ENCODE measurements at places on chromosomes 3 and 15.

DNA sequence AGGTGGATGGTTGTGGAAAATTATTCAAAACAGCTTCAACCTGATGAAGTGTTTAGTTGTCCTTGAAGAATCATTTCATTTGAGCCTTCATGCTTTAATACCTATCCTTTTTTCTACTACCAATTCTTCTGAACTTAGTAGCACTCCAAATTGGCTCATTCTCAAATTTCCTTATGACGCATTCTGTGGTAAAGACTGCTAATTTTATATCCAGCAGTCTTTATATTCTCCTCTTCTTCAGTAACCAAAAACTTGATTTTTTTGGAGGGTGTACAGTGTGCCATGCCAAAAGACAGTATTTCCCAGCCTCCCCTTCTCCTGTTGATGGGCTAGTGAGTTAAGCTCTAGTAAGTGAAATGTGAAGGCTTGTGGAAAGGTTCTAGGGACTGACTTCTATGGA, 25.2 kb downstream of the CGNL1 start:
- DNase-seq: no peak

DNA sequence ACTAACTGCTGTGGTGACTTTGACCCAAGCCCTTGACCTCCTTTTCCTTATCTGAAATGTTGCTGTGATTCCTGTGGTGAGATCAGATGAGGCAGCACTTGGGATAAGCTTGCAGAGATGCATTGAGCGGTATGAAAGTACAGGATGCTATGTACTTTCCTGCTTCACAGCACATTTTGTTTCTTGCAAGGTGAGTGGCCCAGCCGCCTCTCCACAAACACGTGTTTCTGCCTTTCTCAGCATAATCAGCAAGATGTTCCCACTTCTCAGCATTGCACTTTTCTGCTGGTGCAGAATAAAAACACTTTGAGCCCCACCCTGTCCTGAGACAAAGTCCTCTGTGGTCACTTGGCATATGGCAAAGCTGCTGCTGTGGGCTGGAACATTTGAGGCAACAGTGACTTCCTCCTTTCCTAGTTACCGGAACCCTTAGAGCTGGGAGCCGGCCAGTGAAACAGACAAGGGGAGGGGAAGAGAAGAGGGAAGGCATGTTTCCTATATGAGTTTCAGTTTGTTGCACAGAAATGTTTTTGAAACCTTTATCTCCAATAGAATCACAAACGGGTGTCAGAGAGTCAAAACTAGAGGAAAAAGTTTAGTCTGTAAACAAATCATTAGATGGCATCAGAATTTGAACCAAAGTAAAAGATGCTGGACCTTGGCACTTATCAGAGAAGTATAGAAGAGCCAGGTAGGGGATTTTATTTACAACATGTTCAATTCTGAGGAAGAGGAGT, 5.0 kb downstream of the NUDT16 start:
- no peak for DNase-seq

- no peak for DNase-seq
These were observed 172.4 kb downstream of the OXSM start for GRCh38 chr3:25962255-25962654.

DNA sequence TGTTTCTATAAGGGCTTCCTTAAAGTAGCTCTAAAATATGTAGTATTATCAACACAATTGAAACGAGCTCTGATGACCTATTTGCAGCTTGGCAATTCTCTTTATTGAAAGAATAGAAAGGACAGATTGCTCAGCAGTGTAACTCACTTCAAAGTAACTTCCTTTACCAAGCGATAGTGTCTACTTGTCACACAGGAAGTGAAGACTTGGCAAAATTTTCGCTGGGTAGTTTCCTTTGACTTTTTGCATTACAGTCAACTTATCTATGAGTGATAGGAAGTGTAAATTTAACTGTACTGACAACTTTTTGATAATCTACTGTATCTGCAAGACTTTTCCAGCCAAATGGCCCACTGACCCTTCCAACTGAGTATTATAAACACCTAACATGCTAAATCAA, 22.8 kb downstream of the SLC9A9 start:
- DNase-seq: no peak

DNA sequence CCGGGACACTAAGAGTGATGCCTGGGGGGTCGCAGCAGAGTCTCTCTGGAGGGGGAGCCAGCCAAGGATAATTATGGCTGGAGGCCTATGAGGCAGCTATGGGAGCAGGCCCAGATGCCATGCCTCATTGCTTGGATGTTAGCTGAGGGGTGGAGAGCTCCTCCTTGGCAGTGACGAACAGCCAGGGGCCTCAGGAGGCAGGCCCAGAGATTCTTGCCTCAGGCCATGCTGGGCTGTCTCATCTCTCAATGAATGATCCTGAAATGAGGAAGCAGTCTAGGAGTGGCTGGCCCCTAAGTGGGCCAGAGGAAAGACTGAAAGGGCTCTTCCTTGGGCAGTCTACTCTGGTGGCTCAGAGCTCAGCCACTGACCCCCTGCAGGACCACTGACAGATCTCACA, 21.3 kb downstream of the KIF9 start:
- DNase-seq: no peak

DNA sequence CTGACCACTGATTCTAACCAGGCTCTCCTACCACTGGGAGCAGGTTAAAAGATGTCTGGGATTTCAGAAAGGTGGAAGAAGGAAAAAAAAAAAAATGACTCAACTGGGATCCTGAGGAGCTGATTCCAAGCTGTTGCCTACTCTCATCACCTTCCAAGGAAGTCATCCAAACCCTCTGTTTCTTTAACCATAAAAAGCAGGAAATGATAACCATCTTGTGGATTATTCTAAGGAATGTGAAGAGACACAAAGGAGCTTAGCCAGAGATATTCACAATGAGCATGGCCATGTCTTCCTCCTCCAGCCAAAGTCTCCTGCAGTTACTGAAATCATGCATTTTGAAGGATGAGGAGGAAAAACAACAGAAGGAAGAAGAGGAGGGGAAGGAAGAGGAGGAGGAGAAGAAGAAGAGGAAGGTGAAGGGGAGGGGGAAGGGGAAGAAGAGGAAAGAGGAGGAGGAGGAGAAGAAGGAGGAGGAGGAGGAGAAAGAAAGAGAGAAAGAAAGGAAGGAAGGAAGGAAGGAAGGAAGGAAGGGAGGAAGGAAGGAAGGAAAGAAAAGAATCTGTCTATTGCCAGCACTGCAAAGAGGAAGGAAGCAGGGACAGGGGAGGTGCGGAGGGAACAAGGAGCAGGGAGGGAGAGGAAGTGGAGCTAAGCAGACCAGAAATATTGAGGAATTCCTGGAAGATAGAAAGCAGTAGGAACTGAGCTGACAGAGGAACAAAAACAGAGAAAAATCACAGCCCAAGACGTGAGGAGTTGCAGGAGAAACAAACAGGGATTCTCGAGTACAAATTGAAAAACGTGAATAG, 229.2 kb downstream of the UACA start:
- DNase-seq: no peak

DNA sequence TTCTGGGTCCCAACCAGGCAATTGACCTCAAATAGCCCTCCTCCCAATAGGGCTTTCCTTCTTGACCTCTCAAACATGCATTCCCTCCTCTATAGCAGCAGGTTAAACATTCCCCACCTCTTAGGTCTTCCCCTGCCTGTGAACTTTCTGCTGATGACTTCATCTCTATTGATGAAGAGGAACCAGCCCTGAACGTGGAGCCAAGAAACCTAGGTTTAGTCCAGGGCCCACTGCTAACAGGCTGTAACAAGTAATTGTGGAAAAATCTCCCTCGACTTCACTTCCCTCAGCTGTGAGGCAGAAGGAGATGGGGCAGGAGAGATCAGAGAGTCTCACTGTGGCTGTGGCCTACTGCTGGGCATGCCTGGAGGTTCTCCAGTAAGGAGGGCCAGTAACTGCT, 24.7 kb downstream of the ILDR1 start:
- DNase-seq: no peak

DNA sequence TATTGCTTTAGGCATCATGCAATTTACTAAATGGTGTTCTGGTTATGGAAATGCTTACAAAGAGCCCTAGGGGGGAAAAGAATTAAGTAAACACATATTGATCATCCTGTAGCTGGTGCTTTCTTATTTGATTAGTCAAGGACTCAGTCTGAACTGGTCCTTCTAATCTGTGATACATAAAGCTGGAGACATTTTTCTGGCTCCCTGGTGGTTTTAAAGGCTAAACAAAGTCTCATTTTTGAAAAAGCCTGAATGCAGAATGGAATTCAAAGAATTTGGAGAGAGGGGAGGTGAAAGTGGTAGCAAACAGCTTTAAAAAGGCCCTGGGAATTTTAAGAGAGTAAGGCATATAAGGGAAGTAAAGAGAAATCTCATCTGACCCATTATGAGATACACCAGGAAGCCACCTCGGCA, 149.7 kb downstream of the RBMS3 start:
- DNase-seq: no peak

GRCh38 chr3:125381743-125382142, 6.6 kb upstream of the ZNF148 start:
- no peak for DNase-seq

DNA sequence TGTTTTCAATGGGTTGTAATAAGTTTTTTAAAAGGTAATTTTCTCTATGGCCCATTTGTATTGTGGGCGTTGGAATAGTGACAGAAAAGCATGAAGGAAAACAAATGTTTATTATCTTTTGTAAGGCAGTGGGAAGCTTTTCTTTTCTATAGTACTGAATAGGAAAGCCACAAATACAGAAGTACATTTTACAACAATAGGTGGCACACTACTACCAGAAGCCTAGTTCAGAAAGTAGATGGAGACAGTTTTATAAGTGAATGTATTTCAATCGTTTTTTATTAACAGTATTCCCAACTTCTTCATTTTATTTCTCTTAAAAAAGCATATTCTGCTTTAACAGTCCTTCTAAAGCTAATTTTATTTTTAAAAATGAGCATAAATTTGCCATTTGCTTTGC, 296.7 kb downstream of the PTPRG start:
- no peak for DNase-seq

GRCh38 chr3:146136647-146137046, 24.3 kb downstream of the PLOD2 start:
- no peak for DNase-seq

DNA sequence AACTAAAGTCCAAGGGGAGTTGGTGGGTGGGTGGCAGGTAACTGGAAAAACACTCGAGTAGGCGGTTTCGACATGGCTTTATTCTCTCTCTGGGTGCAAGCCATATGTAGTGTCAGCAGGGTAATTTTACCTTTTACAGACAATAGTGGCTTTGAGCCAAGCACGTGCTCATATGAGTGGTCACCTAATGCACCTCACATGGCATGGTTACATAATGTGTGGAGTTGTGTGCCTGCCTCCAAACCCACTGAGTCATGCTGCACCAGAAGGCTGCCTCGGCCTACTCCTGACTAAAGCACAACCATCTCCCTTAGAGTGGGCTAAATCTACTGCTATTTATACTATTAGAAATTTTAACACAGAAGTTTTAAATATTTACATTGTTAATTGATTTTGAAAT, 16.5 kb downstream of the CCRL2 start:
- no peak for DNase-seq

DNA sequence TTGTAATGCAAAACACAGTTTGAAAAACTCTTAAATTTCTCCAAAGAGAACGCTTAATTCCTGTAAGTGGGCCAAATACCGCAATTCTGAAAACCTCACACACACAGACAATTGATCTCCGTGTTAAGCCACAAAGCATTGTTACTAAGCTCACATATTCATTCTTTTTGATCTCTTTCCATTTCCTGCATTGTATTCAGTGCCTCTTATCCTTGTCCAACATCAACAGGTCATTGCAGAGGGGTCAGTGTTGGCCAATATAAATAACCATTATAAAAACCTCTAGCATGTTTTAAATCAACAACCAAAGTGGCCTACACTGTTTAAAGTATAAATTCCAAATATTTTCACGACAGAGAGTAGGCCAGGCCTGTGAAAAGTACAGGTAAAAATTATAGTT, 171.1 kb downstream of the PDZRN3 start:
- DNase-seq: no peak

DNA sequence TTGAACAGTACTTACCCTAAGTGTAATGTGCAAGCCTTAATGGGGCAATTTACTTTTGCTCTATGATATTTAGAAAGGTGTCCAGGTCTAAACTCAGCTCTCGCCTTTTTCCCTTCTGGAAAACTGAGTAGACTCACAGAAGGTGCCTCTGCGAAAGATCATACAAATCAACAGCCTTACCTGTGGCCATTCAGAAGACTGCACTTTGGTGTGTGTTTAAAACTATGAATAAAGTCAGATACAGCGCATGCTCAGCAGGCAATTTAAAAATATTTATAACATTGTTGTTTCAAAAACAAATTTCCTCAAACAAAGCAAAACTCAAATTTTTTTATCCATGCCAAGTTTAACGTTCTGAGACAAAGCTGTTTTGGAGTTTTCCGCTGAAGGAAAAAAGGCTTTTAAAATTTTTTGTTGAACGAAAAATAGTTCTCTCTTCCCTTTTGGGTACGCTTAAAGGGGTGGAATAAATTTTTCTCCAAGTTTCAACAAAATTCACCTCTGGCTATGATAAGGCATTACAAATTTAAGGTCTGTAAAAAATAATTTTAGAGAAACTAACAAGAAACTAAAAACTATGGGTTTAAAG, 156.3 kb downstream of the TIGIT start:
- DNase-seq: no peak

GRCh38 chr3:59865351-59865750, 815.5 kb upstream of the CFAP20DC start:
- DNase-seq: no peak

GRCh38 chr15:65100442-65100841, 14.6 kb downstream of the UBAP1L start:
- no peak for DNase-seq

GRCh38 chr3:184337399-184337714, at the start of gene FAM131A:
Gene FAM131A (plus strand): TSS chr3:184337600. CDS start chr3:184337631, 31 bp downstream.
- DNase-seq: no peak

GRCh38 chr3:48142316-48142870, 45.8 kb downstream of the CDC25A start:
- no peak for DNase-seq

- DNase-seq: no peak
These were observed 302.4 kb downstream of the EPHB1 start for GRCh38 chr3:135097276-135097946.

- DNase-seq: no peak
These were observed 4.2 kb upstream of the WNT5A start for GRCh38 chr3:55491296-55491816.

DNA sequence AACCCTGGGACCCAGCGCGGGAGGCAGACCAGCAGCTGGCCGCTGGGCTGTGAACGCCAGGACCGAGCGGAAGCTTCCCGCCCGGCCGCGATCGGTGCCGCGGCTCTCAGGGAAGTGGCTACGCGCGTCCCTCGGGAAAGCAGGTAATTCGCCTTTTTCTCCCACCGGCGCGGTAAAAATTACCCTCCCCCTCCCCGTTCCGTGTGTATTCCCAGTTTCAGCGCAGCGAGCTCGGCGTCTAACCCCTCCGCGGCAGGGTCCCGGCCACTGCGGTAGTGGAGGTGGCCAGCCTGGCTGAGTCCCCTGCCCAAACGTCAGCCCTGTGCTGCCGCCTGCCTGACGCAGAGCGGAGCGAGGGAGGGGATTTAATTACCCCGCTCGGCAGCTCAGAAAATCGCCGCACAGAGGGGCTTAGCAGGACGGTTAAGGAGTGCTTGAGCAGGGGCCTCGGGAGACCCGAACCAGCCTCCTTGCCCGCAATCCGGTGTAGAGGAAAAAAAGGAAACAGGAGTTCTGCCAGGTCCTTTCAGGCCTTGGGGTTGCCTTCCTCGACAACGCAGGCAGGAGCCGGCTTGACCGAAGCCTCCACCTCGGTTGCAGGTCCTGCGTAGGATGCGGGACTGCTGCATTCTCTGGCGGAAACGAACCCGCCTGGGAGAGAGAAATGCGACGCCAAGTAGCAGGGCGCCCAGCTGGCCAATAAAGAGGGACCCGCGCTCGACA, 2.9 kb downstream of the GATA2 start:
- DNase-seq: peak; percentile 17

GRCh38 chr15:32709295-32710033, 8.3 kb upstream of the GREM1 start:
- no peak for DNase-seq

Measured in activated naive CD4-positive, alpha-beta T cell treated with Interleukin-2 at 50 U/mL for 16 hours (primary cell).